NCI-H2029 treated with DMSO at 0.1 percent for 48 hours (cell line): ENCODE measurements at places on chromosomes 4 and X.

DNA sequence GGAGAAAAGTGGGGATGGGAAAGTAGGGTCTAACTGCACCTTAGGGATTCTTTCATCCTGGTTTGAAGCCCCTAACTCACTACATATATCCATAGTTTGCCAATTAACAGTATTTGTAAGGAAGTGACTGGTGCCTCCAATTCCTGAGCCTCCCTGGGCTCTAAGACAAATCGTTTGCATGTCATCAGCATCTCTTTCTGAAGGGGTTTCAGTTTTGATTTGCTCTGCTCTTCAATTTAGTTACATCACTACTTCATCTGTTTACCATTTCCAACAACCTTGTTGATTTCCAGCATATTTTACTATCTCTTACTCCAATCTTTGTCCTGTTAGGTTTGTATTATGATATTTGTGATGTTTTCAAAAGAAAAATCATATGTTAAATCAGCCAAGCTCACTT, 15.5 kb upstream of the DDX60 start:
- no peak for DNase-seq

GRCh38 chrX:19743386-19743785, 144.0 kb downstream of the SH3KBP1 start:
- no peak for DNase-seq

- no peak for DNase-seq
Measured at GRCh38 chr4:153418121-153418520, 48.0 kb upstream of the TMEM131L start.

GRCh38 chrX:111168314-111168713, 72.3 kb downstream of the PAK3 start:
- no peak for DNase-seq

- peak; percentile 90 for DNase-seq
Measured at GRCh38 chr4:16123356-16124084, 39.7 kb upstream of the PROM1 start.

- no peak for DNase-seq
Measured at GRCh38 chr4:3860913-3861636, 94.9 kb downstream of the ADRA2C start.

DNA sequence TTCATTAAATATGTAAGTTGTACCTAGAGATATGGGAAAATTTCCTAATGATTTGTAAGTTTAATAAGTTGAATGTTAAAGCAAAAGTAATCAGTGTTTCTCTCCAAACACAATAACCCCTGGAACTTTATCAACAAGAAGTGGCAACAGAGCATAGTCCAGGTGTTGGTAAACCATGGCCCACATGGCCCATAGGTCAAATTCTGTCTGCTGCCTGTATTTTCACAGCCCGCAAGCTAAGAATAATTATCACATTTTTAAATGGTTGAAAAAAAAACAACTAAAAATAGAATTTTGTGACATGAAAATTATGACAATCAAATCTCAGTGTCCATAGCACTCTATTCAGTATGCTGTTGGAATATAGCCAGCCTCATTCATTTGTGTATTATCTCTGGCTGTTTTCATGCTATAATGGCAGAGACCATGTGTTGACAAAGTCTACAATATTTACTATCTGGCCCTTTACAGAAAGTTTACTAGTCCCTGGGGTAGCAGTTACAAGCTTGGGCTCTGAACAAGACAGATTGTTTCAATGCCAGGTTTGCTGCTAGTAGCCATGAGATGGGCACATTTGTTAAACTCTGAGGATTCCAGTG, 395.8 kb downstream of the GASK1B start:
- no peak for DNase-seq

- no peak for DNase-seq
Measured at GRCh38 chrX:110250847-110251246, 67.0 kb downstream of the AMMECR1 start.

DNA sequence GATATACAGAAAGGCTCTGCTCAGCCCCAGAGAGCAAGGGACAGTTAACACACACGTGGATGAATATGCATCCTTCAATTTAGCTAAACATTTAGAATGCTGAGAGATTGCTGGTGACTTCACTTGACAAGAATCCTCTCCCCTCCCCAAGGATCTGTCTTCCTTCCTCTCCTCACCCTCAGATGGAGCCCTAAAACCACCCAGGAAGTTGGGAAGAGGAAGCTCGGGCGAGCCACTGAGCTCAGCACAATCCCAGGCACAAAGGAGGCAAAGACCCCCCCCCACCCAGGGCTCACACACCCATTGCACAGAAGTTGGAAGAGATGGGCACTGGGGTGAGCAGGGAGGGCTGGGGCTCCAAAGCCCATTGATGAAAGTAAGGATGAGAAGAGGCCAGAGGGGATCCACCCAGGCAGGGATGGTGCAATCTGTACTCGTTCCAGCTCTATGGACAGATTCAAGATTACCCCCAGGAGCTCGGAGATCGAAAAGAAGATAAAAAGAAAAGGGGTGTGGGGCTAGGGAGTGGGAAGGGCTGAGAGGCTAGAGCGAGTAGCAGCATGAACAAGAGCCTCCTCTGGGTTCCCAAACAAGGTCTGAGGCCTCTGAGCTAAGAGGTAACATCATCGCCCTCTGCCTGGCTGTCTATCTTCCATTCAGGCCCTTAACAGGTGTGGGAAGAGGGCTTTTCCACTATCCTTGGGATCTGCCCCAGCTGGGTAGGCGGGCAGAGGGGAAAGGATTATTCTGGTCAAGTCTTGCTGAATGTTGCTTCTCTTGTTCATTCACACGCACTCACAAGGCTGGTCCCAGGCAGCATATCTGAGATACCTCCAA, 1.2 kb downstream of the TFE3 start:
- no peak for DNase-seq

DNA sequence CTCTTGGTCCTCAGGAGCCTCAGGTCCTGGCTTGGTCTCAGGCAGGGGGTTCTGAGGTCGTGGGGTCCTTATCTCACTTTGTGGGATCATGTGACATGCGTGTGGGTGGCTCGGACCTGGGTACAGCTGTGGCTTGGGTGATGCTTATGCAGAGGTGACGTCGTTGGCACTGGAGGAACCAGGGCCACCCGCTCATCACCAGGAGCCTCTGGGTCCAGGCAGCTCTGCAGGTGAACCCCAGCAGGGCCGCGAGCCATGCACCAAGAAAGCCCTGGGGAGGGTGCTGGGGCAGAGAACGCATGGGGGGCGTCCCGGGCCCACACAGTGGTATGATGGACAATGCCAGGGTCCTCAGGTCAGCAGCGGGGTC, 8.7 kb downstream of the ATP5ME start:
- DNase-seq, result no peak

DNA sequence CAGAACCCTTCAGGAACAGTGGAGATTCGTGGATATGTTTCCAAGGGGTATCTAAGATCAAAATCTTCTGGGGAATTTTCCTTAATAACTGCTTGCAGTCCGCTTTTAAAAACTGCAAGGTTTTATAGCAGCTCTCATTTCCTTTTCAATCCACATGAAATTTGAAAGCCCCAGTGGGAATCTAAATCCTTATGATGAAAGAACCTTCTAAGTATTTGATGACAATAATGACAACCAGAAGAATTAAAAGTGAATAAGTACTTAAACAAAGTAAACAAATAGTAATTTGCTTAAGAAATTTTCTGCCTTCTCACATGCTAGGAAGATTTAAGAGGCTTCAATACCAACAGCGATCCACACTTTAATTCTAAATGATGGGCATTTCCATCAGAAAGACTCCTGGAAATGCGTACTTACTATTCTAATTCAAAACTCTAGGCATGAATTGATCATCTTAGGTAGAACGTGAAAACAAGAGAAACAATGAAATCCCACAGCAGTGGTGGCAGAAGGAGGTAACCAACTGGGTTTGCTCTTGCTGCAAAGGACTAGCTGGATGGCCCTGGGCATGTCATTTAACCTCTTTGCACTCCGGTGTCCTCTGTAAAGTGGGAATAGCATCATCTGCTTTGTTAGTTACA, 37.6 kb upstream of the S100G start:
- DNase-seq, result no peak

DNA sequence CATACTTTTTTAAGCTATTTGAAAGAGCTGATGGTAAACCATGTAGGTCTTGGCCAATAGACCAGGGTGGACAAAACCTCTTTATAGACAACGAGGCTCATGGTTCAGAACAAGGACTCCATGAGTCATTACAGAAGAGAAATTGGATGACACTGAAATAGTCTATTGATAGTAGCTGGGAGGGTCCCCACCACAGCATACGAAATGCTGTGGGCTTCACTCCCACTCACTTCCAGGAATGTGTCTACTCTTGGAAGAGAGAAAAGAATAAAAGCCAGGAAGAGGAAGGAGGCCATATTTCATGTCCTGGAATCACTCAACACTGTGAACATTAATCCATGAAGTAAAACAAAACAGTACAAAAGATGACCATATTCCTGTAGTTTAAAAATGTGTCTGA, 82.3 kb upstream of the MXRA5 start:
- DNase-seq, result no peak

GRCh38 chr4:37393321-37393720, 148.8 kb downstream of the NWD2 start:
- DNase-seq, result no peak

DNA sequence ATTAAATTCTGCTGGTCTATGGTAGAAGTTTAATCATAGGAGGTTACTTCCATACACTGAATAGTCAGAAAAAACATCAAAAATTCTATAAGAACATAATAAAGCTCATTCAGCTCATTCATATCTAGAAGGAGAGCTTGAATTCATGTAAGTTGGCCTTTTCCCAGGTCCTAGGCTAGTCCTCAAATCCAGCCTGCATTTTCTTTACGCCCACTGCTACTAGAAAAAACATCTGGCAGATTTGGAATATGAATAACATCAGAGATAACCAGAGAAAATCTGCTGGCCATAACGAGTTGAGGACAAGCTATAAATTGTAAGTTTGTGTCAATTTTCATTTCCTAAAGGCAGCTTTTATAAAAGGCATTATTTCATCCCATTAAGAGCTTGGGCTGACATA, 95.5 kb downstream of the MXRA5 start:
- no peak for DNase-seq

- no peak for DNase-seq
Measured at GRCh38 chr4:93831716-93832496, 3.4 kb downstream of the ATOH1 start.

GRCh38 chrX:68665502-68665901, 18.0 kb downstream of the STARD8 start:
- DNase-seq, result no peak

- no peak for DNase-seq
Measured at GRCh38 chrX:91434351-91435168, at the start of gene PABPC5. PABPC5 (plus strand) TSS chrX:91434839; CDS start chrX:91435578, 739 bp downstream.
